ENCODE measurements at places on chromosomes 4 and X. TPM values are rescaled to one million over a fixed set of nuclear protein-coding genes. Genes with fewer than 3 reads are reported as not detected.

PLXNB3 gene
- 33.2 TPM for total RNA-seq

BBS12 gene
- 5.3 TPM for total RNA-seq

PCDH19 gene
- 0.10 TPM for total RNA-seq

PDLIM5 gene
- 136 TPM for total RNA-seq

AFM gene
- not detected for total RNA-seq

MAGEC1 gene
- not detected for total RNA-seq

HSPA4L gene
- 20.9 TPM for total RNA-seq

HSFX4 gene
- total RNA-seq: not detected

COX7B2 gene
- not detected for total RNA-seq

CPZ gene
- 0.79 TPM for total RNA-seq

INTU gene
- total RNA-seq: 12.5 TPM

UGT2B7 gene
- total RNA-seq: not detected

PPEF2 gene
- 0.08 TPM for total RNA-seq

RNF175 gene
- not detected for total RNA-seq

BGN gene
- 123 TPM for total RNA-seq

HSFX2 gene
- not detected for total RNA-seq

CENPU gene
- total RNA-seq: 4.1 TPM

MAGEA1 gene
- total RNA-seq: not detected

PPP1R3F gene
- 7.3 TPM for total RNA-seq

SMIM20 gene
- 45.7 TPM for total RNA-seq

SMR3B gene
- total RNA-seq: not detected

ZNF674 gene
- 3.7 TPM for total RNA-seq

RIBC1 gene
- total RNA-seq: 3.9 TPM

MAGEB6B gene
- not detected for total RNA-seq

SEL1L3 gene
- total RNA-seq: 2.3 TPM

MSL3 gene
- 12.0 TPM for total RNA-seq

SATL1 gene
- total RNA-seq: 0.41 TPM

CCKAR gene
- total RNA-seq: 0.61 TPM

GRXCR1 gene
- not detected for total RNA-seq

GYG2 gene
- 2.2 TPM for total RNA-seq

GPRASP3 gene
- 6.3 TPM for total RNA-seq

RAB40A gene
- 0.67 TPM for total RNA-seq

HAND2 gene
- 36.9 TPM for total RNA-seq

DMRTC1B gene
- 0.42 TPM for total RNA-seq

NDST3 gene
- 0.14 TPM for total RNA-seq

PAGE2B gene
- total RNA-seq: not detected

MAGEE2 gene
- 0.11 TPM for total RNA-seq

RADX gene
- 2.4 TPM for total RNA-seq

P2RY10 gene
- 1.5 TPM for total RNA-seq

MGARP gene
- 158 TPM for total RNA-seq

MAGEA2B gene
- not detected for total RNA-seq

C1QTNF7 gene
- 1.7 TPM for total RNA-seq

ADGRL3 gene
- 27.0 TPM for total RNA-seq

NHS gene
- total RNA-seq: 5.3 TPM
